ENCODE measurements at places on chromosomes 2 and 18.
A peak's percentile ranks its signal among the peaks of the same experiment; 100 is the strongest.

GRCh38 chr2:26934335-26934724, 36.1 kb upstream of the MAPRE3 start:
- DNase-seq: no peak

DNA sequence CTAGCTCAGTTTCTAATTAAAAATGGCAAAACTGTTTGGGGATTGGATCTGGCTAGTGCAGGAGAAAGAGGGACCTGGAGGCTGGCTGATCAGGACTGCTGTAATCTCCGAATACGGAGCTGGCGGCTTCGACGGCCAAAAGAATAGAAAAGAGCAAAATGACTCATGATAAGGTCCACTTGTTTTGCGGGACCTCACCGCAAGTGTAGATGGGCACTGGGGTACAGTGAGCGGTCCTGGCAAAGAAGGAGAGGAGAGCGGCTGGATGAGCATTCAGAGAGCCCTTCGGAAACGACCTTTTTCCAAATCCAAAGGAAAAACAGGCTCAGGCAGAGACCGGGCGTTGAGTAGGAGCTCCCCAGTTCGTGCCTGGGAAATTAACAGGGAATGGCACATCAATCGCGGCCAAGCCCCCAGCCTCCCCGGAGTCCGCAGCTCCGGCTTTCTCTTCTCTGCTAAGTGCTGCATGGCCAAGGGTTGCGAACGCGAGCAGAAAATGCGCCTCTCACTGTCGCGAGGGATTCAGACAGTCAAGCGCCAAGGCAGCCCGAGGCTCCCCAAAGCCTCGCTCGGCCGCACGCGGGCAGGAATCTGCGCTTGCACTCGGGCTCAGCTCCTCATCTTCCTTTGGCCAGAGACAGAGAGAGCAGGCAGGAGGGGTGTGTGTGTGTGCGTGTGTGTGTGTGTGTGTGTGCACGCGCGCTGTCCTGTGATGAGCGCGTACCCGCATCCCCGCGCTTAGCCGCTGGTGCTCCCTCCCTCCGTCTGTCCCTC, 1.8 kb downstream of the DCC start:
- DNase-seq: no peak

GRCh38 chr18:70058916-70059315, 111.2 kb upstream of the CD226 start:
- no peak for DNase-seq

- DNase-seq: no peak
Observed at GRCh38 chr2:30693821-30694281, 113.4 kb downstream of the CAPN13 start.

DNA sequence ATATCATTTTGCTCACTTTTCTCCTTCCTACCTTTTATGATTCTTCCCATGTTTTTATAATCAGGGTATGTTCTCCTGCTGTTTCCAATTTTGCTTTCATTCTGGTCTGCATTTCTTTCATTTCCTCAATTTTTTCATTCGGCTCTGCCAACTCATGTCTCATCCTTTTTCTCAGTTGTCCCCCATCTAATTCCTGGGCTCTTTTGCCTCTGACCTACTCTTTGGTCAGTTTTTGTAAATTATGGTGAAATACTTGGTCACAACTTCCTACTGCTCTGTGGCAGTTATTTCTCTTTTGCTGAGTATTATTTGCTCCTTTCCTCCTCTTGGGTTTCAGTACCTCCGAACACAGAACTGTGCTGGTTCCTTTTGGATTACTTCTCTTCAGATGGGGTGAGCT, 27.5 kb downstream of the MYO7B start:
- DNase-seq: no peak

GRCh38 chr2:64114912-64115277, 29.3 kb downstream of the PELI1 start:
- DNase-seq: no peak

DNA sequence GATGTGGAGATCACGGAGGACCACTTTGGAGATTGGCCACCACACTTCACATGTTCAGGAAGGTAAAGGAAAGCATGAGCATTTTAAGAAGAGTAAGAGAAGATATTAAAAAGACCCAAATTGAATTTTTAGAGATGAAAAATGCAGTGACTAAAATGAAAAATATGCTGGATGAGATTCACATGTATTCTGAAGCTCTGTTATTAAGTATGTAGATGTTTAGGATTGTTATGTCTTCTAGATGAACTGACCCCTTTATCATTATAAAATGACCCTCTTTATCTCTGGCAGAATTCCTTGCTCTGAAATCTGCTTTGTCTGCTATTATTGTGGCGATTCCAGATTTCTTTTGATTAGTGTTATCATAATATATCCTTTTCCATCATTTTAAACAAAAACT, 36.0 kb upstream of the DYNC2LI1 start:
- DNase-seq: no peak

DNA sequence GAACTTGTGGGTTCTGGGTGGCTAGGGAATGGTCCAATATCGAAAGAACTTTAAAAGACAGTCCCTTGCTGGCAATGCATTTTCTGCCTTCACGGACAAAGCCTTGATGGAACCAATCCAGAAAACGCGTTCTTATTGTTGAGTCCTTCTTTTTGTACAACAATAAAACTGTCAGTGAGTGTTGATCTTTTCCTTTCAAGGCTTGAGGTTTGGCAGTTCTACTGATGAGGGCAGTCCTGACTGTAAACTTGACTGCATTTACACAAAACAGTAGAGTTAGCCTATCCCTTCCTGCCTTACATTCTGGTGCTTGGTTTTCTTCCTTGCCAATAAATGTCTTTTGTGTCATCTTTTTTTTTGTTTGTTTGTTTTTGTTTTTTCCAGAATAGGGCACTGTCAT, 2.5 kb upstream of the UGT1A7 start:
- no peak for DNase-seq

GRCh38 chr18:55024564-55024963, 65.3 kb upstream of the CCDC68 start:
- no peak for DNase-seq

DNA sequence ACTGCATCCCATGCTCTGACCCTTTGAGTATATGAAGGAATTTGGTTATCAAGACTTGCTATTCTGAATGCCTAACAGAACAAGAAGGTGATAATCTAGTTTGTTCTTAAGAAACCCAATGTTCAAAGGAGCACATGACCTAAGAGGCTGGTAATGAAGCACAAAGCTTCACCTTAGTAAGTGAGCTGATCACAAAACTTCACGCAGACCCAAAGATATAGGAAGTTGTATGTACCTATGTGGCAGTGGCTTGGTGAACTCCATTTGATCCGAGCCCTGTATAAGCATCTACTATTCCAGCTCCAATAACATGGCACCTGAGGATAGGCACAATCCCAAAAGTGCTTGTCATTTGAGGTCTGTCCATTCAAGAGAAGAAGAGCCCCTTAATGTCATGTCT, 78.6 kb downstream of the ANKRD44 start:
- no peak for DNase-seq

GRCh38 chr2:231926180-231926741, at the start of gene NPPC:
Gene NPPC (minus strand): TSS chr2:231926396. CDS start chr2:231926249, 147 bp downstream.
- peak; percentile 73 for DNase-seq

GRCh38 chr18:495017-495416, 5.5 kb downstream of the COLEC12 start:
- no peak for DNase-seq

GRCh38 chr2:217790195-217790594, 212.6 kb downstream of the TNS1 start:
- no peak for DNase-seq

DNA sequence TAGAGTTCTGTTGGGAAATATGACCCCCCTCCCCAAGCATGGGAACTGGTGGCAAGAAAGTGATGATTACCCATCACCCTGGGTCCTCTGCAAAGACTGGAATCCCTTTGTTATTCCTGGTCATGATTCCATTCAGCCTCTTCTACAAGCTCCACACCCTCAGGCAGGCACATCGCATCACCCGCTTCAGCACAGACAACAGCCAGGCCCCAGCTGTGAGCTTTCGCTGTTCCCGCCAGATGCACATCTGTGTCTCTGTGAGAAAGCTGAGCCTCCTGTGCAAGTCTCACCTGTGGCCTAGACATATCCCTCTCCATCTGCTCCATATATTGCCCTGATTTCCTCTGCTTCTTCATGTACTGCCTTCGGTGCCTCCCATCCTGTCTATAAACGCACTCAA, 368.0 kb upstream of the RAB6C start:
- no peak for DNase-seq

GRCh38 chr2:127790694-127791529, 20.1 kb downstream of the WDR33 start:
- DNase-seq: no peak

DNA sequence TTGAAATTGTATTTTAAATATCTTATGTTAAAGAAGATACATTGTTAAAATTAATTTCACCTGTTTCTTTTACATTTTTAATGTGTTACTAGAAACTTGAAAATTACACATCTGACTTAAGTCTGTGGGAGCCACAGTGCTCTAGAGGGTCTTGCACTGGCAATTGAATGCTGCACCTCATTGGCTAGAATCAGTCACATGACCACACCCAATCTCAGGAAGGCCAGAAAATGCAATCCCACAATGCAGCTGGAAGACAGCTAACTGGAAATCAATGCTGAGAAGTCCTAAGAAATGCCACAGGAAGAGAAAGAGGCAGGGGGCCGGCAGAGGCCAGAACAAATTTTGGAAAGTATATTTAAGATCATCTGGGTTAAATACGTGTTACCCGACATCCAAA, 189.2 kb upstream of the POU3F3 start:
- DNase-seq: no peak

DNA sequence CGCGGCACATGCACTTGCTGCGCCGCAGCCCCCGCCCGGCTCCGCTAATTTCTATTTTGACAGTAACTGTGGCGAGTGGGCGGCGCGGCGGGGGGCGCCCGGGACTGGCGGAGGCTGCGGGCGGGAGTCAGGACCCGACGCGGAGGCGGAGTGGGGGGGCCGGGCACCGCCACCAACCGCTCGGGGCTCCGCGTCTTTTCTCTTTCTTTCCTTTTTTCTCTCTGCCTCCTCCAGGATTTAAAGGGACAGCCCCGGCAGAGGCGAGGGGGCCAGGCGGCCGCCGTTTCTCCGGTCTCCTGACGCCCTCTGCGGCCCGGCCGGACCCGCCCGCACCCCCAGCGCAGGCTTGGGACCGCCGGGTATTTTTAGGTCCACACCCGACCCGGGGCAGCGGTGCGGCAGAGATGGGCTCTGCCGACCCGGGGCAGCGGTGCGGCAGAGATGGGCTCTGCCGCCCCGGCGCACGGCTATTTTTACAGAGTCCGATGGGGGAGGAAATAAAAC, 460 bp upstream of the ZBTB7C start:
- DNase-seq: no peak

DNA sequence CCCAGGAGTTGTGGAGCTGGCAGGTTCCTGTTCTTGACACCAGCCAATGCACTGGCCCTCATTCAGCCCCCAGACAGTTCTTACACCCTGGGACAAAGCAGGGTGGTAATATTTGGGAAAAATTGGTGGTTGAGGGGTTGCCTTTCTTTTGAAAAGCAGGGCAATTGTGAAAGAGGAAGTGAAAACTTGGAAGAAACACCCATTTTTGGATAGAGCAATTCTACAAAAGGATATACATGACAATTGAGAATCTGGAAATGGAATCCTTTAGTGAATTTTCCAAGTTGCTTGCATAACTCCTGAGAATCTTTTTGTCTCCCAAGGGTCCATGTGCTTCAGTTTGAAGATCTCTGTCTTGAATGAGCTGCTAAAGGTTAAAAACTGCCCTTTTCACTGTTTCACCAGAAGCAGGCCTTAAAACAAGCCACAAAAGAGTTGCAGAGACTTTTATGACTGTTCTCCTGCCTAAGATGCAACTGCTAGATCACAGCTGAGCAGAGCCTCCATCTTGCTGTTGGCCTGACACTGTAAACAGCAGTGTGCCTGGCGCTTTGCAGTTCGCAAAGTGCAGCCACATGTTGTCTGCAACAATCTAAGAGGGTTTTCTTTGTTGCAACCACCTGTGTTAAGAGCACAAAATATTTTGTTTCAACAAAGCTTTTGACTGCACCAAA, 11.8 kb downstream of the COL4A4 start:
- DNase-seq: no peak

- DNase-seq: no peak
Observed at GRCh38 chr2:160568856-160569255, 75.2 kb upstream of the RBMS1 start.

- DNase-seq: no peak
Observed at GRCh38 chr2:42239811-42240210, 70.7 kb downstream of the EML4 start.

GRCh38 chr2:47009253-47009767, 93.7 kb upstream of the MCFD2 start:
- DNase-seq: no peak

- DNase-seq: no peak
Observed at GRCh38 chr2:64115808-64116598, 28.2 kb downstream of the PELI1 start.

GRCh38 chr2:41896186-41896846, 151.5 kb upstream of the PKDCC start:
- DNase-seq: peak; percentile 6

Measured in stimulated activated CD8-positive, alpha-beta memory T cell treated with anti-CD3 and anti-CD28 coated beads, Interleukin-7, amount 100 ng/mL, for 48 hours (primary cell).